ENCODE measurements at places on chromosomes 3 and 15.
A peak's percentile ranks its signal among the peaks of the same experiment; 100 is the strongest.

- no peak overlapping the region for H3K27ac ChIP-seq
- H3K27me3 ChIP-seq, result no peaks in the 10 kb centered on the region
- peaks cover 25% of the 10 kb centered on the region for H3K4me1 ChIP-seq
- no peak for DNase-seq
Measured at GRCh38 chr3:129095285-129095684, 26.3 kb downstream of the RAB43 start.

GRCh38 chr3:30428251-30428650, 178.2 kb upstream of the TGFBR2 start:
- no peaks in the 10 kb centered on the region for H3K4me1 ChIP-seq
- DNase-seq, result no peak
- no peak overlapping the region for H3K27ac ChIP-seq
- no peaks in the 10 kb centered on the region for H3K36me3 ChIP-seq
- H3K4me3 ChIP-seq, result no peak overlapping the region

- H3K27me3 ChIP-seq, result no peaks in the 10 kb centered on the region
- no peak overlapping the region for H3K4me3 ChIP-seq
- no peak overlapping the region for H3K27ac ChIP-seq
- H3K36me3 ChIP-seq, result peaks cover 5% of the 10 kb centered on the region
- H3K4me1 ChIP-seq, result peaks cover 34% of the 10 kb centered on the region
Measured at GRCh38 chr15:90432253-90432652, 44.2 kb downstream of the IQGAP1 start.

DNA sequence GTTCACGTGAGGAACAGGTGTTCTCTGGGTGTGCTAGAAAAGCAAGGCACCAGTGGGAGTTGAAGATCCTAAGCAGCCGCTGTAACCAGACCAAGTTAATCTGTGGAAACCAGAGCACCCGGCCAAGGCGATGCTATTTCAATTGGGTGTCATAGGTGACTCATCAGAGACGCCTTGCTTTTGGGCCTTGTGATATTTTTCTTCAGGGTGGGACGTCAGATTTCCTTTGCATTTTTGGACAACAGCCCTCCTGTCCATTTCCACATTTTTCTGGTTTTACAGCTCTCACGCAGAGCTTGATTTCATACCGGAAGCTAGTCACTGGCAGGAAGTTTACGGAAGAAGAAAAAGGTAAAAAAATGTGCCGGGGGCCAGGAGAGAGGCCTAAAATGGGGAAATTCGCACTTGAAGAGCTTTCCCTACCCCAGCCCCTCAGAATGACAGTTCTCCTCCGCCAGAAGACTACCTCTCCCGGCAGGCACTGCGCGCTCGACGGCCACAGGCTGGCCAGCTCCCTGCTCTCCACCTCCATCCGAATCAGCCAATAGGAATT, 471 bp upstream of the KBTBD8 start:
- peaks cover 21% of the 10 kb centered on the region for H3K4me1 ChIP-seq
- peaks cover 9% of the 10 kb centered on the region for H3K27me3 ChIP-seq
- no peak for DNase-seq
- H3K36me3 ChIP-seq, result no peaks in the 10 kb centered on the region

DNA sequence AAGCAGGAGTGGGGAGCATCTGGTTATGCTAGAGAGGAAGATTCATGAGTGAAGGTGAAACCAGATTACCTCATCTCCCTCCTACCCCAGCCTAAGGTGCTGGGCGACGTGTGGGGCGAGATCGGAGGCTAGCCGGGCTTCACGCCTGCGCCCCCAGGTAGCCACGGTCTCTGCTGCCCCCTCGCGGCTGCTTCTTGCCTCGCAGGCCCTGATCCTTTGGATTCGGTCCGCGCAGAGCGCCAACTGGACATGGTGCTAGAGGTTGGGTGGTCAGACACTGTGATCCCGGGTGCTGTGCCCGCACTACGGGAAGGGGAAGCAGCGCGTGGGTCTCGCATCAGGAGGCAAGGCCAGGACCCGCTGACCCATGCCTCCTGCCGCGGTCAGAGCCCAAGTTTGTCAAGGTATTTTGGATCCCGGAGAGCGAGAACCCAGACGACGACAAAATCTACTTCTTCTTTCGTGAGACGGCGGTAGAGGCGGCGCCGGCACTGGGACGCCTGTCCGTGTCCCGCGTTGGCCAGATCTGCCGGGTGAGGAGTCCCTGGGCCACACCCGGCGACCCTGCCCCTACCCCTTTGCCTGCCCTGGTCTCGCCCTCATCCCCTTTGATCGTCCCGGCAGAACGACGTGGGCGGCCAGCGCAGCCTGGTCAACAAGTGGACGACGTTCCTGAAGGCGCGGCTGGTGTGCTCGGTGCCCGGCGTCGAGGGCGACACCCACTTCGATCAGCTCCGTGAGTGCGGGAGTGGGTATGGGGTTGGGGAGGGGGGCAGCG, 4.2 kb downstream of the SEMA3B start:
- H3K4me3 ChIP-seq, result peak overlapping the region; percentile 84
- peaks cover 8% of the 10 kb centered on the region for H3K36me3 ChIP-seq
- peaks cover 30% of the 10 kb centered on the region for H3K27me3 ChIP-seq
- H3K27ac ChIP-seq, result peak overlapping the region; percentile 73
